ENCODE measurements at places on chromosomes 5 and 9.

DNA sequence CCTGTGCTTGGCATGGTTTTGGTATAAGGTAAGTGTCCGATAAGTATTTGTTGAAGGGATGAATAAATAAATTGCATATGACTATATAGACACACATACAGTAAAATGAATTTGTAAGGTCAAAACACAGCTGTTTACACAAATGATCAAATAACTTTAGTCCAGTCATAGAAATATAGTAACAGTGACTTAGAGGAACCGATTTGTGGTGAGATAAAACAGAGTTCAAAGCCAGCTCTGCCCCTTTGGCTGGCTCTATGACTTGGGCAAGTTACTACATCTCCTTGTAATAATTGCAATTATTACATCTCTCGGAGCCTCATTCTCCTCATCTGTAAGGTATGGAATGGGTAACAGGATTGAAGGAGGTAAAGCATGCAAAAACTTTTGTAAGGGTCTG is 384.0 kb downstream of the PLK2 start:
- DNase-seq: no peak

DNA sequence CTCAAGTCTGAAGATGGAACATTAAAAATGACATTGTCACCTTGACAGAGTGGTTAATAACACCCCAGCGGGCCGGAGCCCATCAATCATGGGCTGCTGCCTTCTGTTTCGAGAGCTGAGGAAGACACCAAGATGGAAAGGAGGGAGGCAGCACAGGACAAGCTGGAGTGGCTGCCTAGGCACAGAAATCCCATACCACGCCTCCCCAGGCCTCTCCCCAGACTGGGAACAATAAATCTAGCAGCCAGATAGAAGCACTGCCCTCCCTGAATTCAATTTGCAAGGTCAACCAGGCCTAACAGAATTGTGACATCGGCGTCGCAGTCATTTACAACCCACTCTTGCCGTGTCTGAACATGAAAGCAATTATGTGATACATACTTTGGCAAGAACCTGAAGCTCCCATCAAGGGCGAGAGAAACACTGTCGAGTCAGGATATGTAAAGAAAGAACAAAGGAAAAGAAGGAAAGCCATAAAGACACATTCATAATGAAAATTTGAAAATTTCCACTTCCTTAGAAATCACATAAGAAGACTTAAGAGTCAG is 35.4 kb upstream of the ZNF354A start:
- no peak for DNase-seq

DNA sequence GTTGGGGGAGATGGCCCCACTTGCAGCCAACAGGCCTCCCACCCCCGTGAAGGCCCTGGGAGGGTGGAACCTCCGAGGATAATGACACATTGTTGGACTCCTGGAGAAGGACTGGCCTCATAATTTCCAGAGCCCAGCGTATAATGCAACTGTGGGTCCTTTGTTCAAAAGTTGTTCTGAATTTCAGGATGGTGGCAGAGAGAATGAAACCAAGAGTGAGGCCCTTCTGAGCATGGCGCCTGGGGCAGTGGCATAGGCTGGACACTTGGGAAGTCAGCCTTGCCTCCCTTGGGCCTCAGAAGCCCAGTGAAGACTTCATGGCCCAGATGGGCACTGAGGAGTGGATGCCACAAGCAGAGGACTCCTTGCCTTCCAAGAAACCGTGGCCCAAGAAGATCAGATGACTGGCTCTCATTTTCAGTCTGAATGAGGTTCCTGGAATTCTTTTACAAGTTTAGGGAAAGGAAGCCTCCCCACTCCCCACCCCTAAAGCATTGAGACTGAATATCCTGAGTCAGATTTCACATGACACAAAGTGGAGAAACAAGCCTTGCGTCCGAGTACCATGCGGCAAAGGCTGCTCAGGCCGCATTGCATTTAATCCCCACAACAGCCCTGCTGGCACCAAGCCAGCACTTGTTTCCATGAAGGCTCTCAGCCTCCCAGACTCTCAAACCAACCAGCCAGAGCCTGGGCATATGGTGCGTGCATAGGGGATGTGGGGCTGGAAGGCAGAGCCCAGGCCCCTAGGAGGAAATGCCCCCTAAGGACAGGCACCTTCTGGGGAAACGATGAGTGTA is 96.7 kb upstream of the SMIM23 start:
- DNase-seq: no peak

- DNase-seq: no peak
These were observed 204.7 kb downstream of the PTTG1 start for GRCh38 chr5:160626322-160626721.

DNA sequence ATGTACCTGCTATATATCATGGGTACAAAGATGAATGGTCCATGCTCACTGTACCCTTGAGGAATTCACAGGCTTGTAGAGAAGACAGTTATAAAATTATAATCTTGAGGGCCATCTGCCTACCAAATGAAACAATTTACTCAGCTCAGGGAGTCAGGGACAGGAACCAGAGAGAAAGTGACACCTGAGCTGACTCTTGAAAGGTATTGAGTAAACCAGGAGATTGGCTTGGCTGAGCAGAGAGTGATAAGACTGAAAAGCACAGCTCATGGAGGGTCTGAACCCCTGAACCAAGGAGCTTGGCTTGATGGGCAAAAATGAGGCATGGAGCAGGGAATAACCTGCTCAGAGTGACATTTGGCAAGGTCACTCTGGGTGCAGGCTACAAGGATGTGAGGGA is 147.3 kb downstream of the FAM114A2 start:
- no peak for DNase-seq

DNA sequence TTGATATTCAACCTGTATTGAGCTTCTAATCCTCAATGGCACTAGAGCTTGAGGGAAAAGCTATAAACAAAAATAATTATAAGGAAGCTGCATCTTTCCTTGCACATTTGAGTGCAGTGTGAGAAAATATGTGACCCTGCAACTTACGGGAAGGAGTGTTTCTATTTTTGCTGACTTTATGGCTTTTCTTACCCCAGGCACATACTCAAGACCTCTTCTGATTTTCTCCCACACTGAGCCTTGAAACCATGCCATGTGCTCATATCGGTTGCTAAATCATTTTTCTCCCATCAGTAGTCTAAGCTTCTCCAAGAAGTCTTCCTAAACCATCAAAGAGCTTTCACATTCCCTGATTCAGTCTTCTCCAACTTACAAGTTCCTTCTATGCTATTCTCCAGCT is 91.5 kb downstream of the CDH6 start:
- DNase-seq: no peak

DNA sequence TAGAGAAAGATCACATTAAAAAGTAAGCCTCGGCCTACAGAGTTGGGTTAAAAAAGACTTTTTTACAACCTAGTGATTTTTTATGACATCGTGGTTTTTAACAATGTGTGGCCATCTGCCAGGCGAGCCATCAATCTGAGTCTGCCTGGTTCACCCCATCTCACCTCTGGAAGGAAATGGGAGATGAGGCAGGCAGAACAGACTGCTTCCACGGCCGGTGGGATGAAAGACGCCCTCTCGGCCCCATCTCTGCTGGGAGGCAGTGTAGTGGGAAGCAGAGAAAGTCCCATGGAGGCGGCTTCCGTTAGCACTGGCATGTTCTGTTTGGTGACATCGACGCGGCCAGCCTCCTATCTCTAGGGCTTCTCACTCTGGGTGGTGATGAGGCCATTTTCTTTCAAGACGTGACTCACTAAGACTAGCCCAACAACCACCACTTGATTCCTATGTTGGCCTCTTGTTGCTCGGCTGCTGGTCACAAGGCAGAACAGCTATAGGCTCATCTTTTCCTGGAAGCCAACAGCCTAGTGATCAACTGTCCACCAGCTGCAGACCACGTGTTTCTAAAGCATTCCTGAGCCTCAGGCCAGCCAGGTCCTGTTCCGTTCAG is 132.4 kb upstream of the OTULINL start:
- no peak for DNase-seq

- DNase-seq: no peak
These were observed 17.8 kb downstream of the BICD2 start for GRCh38 chr9:92746567-92747458.

GRCh38 chr5:73644385-73644963 is 18.5 kb downstream of the ARHGEF28 start:
- DNase-seq: no peak

DNA sequence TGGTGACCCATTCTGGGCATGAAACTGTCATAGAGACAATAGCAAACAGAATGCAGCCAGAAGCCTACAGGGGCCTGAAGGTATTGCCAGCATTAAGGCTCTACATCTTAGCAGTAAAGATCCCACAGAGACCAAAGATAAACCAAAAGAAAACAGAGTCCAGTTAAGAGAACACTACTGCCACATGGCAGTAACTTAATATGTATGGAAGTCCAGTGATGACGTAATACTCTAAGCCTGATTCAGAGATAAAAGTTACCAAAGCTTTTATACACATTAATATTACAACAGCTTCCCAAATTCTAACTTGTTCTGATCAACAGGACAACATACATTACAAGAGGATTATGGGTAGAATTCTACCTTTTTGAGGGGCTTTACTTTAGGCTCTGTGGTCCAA is 371.5 kb downstream of the PRELID2 start:
- no peak for DNase-seq

- DNase-seq: no peak
These were observed 49.7 kb downstream of the PARP8 start for GRCh38 chr5:50716134-50716533.

GRCh38 chr9:114002271-114002985 is 75.7 kb downstream of the AMBP start:
- no peak for DNase-seq

- no peak for DNase-seq
These were observed 273.8 kb upstream of the TARS1 start for GRCh38 chr5:33166948-33167347.

DNA sequence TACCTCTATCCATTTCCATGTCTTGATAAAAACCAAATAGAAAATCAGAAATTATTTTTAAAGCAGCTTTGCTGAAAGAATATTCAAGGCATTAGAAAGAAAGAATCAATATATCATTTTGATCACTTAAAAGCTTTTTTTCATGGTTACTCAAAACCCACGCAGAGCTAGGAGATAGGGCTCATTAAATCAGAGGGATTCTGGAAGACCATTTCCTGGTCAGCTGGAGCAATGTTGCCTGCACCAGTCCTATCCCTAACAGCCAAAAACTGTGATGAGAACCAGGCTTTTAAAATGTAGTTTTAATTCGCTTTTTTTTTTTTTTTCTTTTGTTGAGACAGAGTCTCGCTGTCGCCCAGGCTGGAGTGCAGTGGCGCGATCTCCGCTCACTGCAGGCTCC is 72.3 kb downstream of the ARSB start:
- no peak for DNase-seq

GRCh38 chr5:149229298-149229937 is 42.2 kb upstream of the AFAP1L1 start:
- DNase-seq: no peak

- no peak for DNase-seq
These were observed 84.5 kb upstream of the NFIB start for GRCh38 chr9:14398473-14398872.

GRCh38 chr5:58459146-58460001 is 512 bp downstream of the PLK2 start:
- DNase-seq: peak; percentile 25

DNA sequence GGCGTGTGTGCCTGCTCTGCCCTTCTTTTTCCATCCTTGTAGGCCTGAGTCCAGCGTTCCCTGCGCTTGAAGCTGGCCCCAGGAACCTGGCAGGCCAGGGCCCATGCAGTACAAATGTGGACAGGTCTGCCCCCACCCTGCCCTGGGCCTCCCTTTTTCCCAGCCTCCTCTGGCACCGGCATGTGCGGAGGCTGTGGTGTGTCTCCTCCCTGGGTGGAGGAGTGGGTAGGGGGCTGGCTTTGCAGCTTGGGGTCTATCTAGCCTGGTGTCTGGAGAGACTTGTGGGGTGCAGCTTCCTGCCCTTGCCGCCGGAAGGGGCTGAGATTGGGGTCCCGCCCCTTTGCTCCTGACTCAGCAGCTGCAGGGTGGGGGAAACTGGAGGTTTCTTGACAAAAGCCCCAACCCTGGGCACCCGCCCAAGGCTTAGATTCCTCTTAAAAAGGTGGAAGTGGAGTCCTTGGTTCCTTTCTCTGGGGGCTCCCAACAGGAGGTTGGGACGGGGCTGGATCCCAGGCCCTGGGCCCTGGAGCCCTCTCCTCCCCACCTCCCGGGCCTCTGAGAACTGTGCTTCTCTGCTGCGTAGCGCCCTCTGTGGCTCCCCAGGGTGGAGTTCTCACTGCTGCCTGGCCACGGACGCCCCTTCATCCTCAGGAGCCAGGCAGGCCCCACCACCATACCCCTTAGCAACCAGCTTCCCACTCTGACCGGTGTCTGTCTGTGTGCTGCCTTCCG is 18.0 kb downstream of the RXRA start:
- no peak for DNase-seq

DNA sequence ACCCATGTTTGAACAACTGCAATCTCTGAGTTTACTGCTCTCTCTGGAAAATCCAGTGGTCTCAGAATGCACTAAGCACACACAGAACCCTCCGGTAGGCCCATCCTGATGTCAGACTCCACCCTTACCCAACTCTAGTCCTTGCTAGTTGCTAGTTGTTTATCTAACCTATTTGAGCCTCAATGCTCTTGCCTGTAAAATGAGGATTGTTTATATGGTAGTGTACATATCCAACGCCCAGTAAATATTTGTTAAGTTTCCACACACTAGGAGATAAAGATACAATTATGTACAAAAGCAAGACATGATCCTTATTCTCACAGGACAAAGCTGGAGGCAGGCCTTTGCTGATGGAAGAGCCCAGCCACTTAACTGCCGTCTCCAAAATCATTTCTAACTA is 192.2 kb downstream of the SPOCK1 start:
- no peak for DNase-seq

- DNase-seq: no peak
These were observed 26.7 kb upstream of the ECM2 start for GRCh38 chr9:92562461-92562967.

GRCh38 chr5:124887223-124887622 is 140.8 kb upstream of the ZNF608 start:
- no peak for DNase-seq

DNA sequence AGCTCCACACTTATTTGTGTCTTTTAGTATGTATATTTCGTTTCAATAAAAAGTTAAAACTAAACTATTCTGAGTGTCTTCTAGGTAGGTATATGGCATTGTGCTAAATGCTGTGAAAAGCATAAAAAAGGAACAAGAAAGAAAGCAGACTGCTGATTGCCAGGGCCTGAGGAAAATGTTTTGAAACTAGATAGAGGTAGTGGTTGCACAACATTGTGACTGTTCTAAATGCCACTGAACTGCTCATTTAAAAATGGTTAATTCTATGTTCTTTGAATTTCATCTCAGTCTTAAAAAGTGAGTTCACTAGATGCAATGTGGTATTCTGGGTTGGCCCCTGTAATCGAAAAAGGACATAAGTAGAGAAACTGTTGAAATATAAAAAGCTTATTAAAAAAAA is 2.6 kb upstream of the ALAD start:
- no peak for DNase-seq

Data from renal cortex interstitium (tissue), 15 donors.